ENCODE measurements at places on chromosomes 13 and 19. TPM values are rescaled to one million over a fixed set of nuclear protein-coding genes. Genes with fewer than 3 reads are reported as not detected.

Gene WTIP
- 33.5 TPM for total RNA-seq

Gene CYTH2
- total RNA-seq, result 49.9 TPM

Gene DPF1
- 0.50 TPM for total RNA-seq

Gene CEACAM16
- total RNA-seq, result not detected

Gene LCP1
- 2.7 TPM for total RNA-seq

Gene F10
- 11.9 TPM for total RNA-seq

Gene PGLYRP2
- not detected for total RNA-seq

Gene ACP7
- total RNA-seq, result 0.87 TPM

Gene MYADM
- total RNA-seq, result 8.1 TPM

Gene LILRB5
- not detected for total RNA-seq

Gene TEAD2
- 13.7 TPM for total RNA-seq

Gene TTC9B
- not detected for total RNA-seq

Gene LSR
- 0.37 TPM for total RNA-seq

Gene OR10H3
- not detected for total RNA-seq

Gene TMEM91
- 10.7 TPM for total RNA-seq

Gene GSK3A
- total RNA-seq, result 14.2 TPM

Gene HSPBP1
- total RNA-seq, result 45.6 TPM

Gene KCTD4
- not detected for total RNA-seq

Gene INSR
- total RNA-seq, result 28.9 TPM

Gene NANOS3
- not detected for total RNA-seq

Gene RASIP1
- total RNA-seq, result 0.44 TPM

All from uterine smooth muscle cell (primary cell).